ENCODE measurements at places on chromosomes 6 and 20.
A peak's percentile ranks its signal among the peaks of the same experiment; 100 is the strongest.

GRCh38 chr20:46324960-46325703, 16.8 kb upstream of the CDH22 start:
- DNase-seq, result peak; percentile 36

GRCh38 chr6:11595903-11596302, 58.4 kb downstream of the TMEM170B start:
- no peak for DNase-seq

DNA sequence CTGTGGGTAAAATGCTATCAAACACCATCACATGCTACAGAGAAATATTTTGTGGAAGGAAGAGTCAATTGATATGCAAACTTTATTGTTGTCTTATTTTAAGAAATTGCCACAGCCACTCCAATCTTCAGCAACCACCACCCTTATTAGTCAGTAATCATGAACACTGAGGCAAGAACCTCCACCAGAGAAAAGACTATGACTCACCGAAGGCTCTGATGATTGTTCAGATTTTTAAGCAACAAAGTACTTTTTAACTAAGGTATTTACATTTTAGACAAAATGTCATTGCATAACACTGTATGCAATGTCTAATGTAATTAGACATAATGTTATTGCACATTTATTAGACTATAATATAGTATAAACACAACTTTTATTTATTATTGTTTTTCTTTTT, 26.2 kb upstream of the MMP24 start:
- DNase-seq, result no peak

GRCh38 chr6:118889163-118889562, 4.8 kb upstream of the ASF1A start:
- DNase-seq, result no peak

- no peak for DNase-seq
These were observed 135.0 kb upstream of the JARID2 start for GRCh38 chr6:15110726-15111354.

GRCh38 chr20:45052698-45053429, 48.1 kb downstream of the KCNS1 start:
- DNase-seq, result peak; percentile 94

GRCh38 chr6:103280417-103280816, 1579.3 kb downstream of the HACE1 start:
- DNase-seq, result no peak

- no peak for DNase-seq
These were observed 4.6 kb downstream of the TMEM181 start for GRCh38 chr6:158564243-158565121.

DNA sequence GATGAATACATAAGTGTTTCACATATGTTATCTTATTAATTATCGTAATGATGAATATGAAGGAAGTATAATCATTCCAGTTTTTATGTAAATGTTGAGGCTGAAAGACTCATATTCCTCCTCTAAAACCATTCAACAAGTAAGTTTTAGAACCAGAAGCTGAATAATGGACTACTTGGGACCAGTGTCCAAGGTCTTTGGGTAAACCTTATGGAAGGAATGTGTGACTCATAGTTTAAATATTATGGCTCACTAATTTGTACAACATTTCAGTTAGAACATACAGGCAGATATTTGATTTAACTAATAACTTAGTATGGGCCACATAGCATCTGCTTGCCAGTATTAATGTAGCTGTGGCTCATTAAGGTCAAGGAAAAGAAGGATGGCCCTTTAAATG, 209.6 kb downstream of the TFAP2B start:
- DNase-seq, result peak; percentile 36

- DNase-seq, result no peak
These were observed 21.1 kb downstream of the ABHD12 start for GRCh38 chr20:25369529-25369928.

DNA sequence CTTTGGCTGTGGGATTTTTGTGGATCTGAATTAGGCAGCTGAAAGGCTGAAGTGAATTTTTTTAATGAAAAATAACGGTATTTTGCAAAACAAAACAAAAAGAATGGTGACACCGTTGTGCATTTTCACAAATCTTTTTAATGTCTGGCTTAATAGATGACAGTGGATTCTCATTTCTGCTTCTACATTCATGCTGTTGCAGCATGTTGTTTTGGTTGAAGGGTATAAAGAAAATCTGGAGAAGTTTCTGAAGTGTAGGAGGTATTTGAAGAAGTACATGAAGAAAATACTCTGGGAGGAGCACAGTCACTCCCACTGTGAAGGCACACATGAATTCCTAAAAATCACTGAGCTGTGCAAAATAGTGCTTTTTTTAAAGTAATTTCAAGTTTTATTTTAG, 3.1 kb upstream of the MAP3K5 start:
- no peak for DNase-seq

DNA sequence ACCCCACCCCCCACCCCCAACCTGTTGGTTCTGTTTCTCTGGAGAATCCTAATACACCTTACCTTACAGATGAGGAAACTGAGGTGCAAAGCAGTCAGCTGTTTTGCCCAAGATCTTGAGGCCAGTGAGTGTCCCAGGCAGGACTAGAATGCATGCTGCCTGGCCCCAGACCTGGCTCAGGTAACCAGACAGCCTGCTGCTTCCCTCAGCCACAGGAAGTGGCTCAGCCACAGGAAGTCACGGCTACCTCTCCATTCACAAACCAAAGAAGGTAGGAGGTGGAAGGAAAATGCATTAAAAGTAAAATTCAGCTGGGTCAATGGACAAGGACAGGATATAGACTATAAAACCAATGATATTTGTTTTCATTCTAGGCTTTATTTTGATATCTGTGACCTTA, 517.6 kb downstream of the CD83 start:
- DNase-seq, result no peak

DNA sequence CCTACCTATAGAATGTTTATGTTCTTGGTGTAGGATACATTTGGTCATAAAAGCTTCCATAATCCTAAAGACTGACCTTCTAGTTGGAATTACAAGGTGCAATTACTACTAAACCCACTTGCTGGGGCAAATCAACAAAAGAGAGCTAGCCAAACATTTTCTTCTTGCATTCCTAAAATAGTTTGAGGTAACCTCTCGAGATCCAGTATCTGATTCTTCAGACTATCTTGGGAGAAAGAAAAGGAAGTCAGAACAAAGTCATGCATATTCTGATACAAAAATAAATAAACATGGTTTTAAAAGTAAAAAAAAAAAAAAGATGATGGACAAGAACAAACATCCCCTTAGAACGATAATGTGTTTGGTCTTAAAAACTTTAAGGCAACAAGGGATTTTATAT, 294.2 kb upstream of the RSPO3 start:
- no peak for DNase-seq

GRCh38 chr20:9114709-9115108, 45.8 kb downstream of the PLCB4 start:
- DNase-seq, result no peak

- DNase-seq, result no peak
These were observed 60.2 kb downstream of the CTCFL start for GRCh38 chr20:57464642-57465211.

GRCh38 chr6:2790588-2791449, 25.6 kb downstream of the WRNIP1 start:
- peak; percentile 87 for DNase-seq

GRCh38 chr6:108947114-108947854, 99.1 kb downstream of the ARMC2 start:
- no peak for DNase-seq

DNA sequence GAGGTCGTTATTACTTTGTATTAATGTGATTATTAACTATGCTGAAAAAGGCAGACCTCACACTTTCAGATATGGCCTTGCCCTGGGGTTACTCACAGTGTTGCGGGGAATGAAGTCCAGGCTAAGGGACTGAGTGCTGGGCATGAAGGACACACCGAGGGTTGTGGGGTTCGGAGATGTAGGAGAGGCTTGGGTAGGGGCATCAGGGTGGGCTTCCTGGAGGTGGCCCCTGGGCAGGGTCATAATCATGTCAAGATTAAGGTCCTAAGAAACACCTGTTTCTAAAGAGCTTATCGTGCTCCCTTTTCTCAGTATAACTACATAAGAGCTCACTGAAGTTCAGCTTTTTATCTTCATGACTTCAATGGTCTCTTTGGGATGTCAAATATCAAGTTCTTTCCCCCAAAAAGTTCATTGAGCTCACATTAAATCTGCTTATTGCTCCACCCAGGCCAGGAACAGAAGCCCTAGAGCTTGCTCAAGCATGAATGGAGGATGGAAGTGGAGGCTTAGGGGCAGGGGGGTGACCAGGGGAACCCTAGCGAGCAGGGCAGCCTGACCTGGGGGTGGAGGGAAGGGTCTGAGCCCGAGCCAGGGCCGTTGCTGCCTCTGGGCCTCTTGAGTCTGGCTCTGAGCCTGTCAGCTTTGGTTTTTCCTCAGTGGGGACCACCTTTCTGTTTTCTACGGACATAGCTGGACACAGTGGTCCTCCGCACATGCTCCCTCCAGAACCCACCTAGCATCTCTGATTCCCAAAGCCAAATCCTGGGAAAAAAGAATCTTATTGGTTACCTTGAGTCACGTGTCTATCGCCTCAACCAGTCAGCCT, 37.3 kb upstream of the TGM2 start:
- no peak for DNase-seq

DNA sequence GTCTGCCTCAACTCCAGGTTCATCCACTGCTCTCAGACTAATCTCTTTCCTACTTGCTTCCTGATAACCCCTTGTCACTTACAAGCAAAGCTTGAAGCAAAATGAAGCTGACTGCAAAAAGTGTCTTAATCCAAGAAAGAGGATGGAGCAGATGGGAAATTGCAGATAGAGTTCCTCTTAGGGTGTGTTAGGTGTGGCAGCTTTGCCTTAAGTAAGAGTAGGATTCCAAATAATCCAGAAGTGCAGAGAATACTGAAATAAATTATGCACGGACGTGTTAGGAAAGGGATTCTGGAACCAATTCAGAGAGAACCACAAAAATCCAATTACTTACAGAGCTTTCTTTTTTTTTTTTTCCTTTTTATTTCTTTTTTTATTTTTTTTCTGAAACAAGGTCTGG, 6.1 kb upstream of the RPL7L1 start:
- no peak for DNase-seq

- peak; percentile 87 for DNase-seq
These were observed 567 bp upstream of the FNDC11 start for GRCh38 chr20:63553251-63553932.

GRCh38 chr6:113594726-113595125, 262.4 kb upstream of the MARCKS start:
- DNase-seq, result no peak

- no peak for DNase-seq
These were observed 112.2 kb downstream of the MTFR2 start for GRCh38 chr6:136137739-136138402.

DNA sequence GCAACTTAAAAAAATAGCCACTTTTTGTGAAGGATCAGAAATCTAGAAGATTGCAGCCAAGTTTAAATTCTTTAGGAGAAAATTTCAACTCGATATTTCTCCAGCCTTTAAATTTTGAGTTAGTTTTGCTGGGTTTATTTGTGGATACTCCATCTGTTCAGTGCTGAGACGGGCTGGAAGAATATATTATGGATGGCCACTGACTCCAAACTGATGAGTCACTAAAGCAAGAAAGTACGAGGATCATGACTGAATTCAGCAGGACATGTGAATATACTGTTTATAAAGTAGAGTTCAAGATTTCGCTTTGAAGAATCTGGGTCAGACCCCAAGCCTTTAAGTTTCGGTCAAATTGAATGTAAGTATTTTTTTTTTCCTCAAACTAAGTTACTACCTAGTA, 199.5 kb downstream of the ADGRB3 start:
- no peak for DNase-seq

DNA sequence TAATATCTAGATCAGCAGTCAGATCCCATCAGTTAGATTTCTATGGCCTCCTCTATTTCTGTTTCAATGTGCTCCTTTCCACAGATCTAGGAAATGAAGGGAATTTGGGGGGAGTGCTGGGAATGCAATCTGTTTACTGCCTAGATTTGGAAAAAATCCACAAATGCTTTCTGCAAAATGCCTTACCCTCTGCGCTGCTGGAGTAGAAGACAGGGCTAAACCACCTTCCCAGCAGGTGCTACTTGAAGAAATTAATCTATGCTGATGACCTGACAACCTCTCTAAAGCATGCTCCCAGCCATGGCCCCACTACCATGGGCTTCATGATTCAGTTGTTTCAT, 46.2 kb downstream of the LY86 start:
- DNase-seq, result no peak

GRCh38 chr6:142387997-142388815, 86.4 kb downstream of the ADGRG6 start:
- peak; percentile 35 for DNase-seq

DNA sequence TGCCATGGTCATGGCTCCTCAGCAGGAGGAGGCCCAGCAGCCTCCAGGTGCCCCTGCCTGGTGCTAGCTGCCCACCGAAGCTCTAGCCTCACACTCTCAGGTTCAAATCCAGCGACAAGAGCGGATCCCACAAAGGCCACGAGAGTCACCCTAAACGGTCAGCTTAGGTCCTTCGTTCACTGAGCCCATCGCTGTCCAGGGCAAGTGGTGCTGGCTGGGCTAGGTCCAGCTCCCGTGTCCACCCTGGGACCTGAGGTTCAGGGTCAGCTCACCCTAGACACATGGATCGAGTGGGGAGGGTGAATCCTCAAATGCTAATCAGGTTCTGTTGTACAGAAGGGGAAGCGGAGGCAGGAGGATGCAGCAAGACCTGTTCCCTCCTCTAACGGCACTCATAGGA, 171.9 kb upstream of the SULF2 start:
- DNase-seq, result no peak

GRCh38 chr6:139580592-139581484, 206.4 kb upstream of the CITED2 start:
- DNase-seq, result no peak

GRCh38 chr6:101396548-101397173, 3.2 kb downstream of the GRIK2 start:
- no peak for DNase-seq

DNA sequence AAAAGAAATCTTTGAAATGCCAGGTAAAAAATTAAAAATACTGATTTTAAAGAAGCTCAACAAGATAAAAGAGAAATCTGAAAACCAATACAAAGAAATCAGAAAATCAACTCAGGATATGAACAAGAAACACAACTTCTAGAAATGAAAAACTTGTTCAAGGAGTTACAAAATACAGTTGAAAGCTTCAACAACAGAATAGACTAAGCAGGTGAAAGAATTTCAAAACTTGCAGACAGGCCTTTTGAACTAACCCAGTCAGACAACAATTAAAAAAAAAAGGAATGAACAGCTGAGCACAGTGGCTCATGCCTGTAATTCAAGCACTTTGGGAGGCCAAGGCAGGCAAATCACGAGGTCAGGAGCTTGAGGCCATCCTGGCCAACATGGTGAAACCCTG, 57.8 kb downstream of the PDSS2 start:
- no peak for DNase-seq

DNA sequence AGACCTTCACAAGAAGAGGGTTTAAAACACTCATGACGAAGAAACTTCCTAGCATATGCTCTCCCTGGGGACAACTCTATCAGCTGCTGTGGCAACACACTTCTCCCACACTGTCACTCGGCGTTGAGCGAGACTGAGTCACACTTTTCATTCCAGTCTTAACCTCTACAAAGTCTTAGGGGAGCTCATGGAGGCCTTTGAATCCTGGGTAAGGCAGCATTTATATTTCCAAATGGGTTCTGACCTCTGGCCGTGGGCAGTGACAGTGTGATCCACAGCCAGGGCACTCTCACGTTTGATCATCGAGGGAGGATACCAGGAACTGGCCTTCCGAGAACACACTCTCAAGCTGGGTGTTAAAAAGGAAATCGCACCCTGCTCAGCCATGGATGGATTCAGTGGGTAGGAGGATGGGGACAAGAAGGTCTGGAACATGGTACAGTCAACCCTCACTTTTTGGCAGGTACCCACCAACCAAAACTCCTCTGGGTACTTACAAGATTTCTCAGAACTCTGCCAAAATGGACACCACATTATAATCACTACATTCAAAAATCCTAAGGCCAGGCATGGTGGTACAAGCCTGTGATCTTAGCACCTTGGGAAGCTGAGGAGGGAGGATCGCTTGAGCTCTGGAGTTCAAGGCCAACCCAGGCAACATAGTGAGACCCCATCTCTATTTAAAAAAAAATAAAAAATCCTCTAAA, 19.6 kb downstream of the RRBP1 start:
- no peak for DNase-seq
